ENCODE measurements at places on chromosomes 7 and 10.
A peak's percentile ranks its signal among the peaks of the same experiment; 100 is the strongest.

DNA sequence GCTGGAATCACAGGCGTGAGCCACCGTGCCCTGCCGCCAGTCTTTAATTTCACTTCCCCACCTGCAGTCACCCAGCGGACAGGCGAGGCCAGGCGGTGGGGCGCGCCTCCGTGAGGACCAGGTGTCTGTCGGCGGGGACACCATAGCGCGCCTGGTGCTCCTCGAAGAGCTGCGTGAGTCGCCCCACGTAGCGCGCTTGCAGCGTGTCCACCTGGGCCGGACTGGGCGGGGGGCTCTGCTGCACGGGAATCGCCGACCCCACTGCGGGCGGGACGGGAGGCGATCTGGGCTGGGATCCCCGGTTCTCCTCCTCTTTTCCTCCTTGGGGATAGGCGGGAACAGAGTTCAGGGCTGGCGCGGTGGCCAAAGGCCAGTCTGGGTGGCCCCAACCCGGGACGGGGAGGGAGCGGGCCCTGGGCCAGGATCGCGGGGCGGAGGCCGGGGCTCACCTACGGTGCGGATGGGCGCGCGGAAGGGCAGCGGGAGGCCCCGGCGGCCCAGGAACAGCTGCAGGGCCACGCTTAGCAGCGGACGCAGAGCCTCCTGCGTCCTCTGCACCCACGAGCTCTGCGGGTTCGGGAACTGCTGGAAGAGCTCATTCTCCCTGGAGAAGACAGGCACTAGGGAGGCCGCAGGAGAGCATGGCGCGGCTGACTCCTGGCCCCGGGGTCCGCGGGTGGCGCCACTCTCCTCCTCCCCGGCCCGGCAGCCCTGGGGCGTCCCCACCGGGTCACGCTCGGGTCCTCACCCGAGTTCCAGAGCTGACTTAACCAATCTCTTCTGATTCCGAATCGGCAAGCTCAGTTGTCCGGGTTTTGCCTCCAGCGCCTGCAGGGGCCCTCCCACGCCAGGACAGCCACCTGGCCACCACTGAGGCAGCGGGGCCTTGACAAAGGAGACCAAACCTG is 1.1 kb upstream of the MOGAT3 start:
- DNase-seq, result no peak

- DNase-seq, result no peak
Observed at GRCh38 chr10:132292287-132293200, 15.2 kb downstream of the STK32C start.

- DNase-seq, result no peak
Observed at GRCh38 chr10:131650169-131650705, 250.6 kb upstream of the PPP2R2D start.

GRCh38 chr10:88608780-88609179 is 22.2 kb downstream of the LIPJ start:
- DNase-seq, result no peak

GRCh38 chr10:129966889-129967578 is 3.0 kb upstream of the EBF3 start:
- no peak for DNase-seq

- no peak for DNase-seq
Observed at GRCh38 chr10:16493884-16494536, 27.7 kb downstream of the C1QL3 start.

GRCh38 chr10:75103881-75104686 is 7.4 kb upstream of the SAMD8 start:
- DNase-seq, result no peak

DNA sequence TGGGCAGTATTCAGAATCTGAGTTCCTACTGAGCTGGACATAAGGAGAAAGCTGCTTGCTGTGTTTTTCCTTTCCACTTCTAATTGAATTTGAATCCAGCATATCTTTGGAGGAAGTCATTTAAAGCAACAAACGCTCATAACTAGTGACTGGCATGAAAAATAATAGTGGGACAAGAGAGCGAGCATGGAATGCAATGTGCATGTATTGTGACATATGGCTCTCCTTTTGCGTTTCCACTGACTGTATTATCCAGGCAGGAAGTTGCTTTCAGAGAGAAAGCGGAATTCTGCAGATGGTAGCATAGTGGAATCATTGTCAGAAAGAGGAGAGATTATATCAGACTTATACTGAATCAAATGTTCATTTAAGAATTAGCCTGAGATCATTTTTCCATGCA is 368.6 kb downstream of the REEP3 start:
- DNase-seq, result no peak

GRCh38 chr7:42400961-42401360 is 164.0 kb upstream of the GLI3 start:
- no peak for DNase-seq

DNA sequence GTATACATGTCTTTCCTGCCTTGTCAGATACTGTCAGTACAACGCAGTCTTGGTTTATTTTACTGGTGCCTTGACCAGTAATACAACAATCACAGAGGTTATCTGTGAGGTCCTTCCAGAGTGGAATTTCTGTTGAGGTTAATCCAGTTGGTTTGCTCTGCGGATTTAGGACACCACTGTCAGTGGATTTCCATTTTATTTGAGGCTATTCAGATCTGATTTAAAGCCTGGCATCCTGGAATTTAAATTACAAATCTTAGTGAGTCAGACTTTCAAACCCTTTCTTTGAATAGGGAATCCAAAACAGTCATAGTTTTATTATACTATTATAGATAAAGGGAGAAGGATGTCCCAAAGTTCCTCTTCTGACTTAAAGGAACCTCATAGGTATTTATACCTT is 40.5 kb downstream of the ANLN start:
- DNase-seq, result no peak

DNA sequence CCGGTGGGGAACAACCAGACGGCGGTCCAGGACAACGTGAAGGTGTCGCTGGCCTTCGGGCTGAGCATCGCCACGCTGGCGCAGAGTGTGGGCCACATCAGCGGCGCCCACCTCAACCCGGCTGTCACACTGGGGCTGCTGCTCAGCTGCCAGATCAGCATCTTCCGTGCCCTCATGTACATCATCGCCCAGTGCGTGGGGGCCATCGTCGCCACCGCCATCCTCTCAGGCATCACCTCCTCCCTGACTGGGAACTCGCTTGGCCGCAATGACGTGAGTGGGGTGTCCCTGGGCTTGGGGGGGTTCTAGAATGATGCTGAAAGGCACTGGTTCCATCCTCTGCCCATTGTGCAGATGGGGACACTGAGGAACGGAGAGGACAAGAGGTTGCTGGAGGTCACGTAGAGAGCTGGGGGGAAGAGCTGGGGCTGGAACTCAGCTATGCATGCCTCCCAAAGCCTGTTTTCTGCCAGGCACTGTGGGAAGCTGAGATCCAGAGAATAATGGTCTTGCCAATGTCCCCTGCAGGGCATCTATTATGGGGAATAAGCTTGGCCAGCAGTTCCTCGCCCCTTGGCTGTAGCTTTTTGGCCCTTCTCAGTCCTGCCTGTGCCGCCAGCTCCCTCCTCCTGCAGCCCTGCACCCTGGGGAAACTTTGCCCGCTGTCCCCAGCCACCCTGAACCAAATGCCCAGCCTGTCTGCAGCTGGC is 523 bp downstream of the AQP1 start:
- DNase-seq, result no peak

GRCh38 chr7:32163141-32163806 is 93.1 kb upstream of the PDE1C start:
- no peak for DNase-seq

GRCh38 chr7:48176356-48176893 is 5.2 kb downstream of the ABCA13 start:
- no peak for DNase-seq

DNA sequence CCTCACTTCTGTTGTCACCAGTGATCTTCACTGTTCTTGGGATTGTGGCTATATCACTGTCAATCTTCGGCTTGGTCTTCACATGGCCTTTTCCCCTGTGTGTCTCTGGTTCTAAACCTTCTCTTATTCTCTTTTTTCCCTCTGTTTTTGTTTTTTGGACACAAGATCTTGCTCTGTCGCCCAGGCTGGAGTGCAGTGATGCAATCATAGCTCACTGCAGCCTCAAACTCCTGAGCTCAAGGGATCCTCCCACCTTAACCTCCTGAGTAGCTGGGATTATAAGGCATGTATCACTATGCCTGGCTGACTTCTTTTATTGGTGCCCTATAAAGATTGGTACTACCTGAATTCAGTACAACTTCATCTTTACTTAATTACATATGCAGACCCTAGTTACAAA is 143.4 kb upstream of the EFCAB10 start:
- DNase-seq, result no peak

GRCh38 chr10:19421674-19422073 is 373.1 kb downstream of the MALRD1 start:
- DNase-seq, result no peak

- DNase-seq, result no peak
Observed at GRCh38 chr7:75732764-75733630, 5.7 kb downstream of the HIP1 start.

GRCh38 chr7:132504852-132505251 is 71.4 kb downstream of the PLXNA4 start:
- no peak for DNase-seq

DNA sequence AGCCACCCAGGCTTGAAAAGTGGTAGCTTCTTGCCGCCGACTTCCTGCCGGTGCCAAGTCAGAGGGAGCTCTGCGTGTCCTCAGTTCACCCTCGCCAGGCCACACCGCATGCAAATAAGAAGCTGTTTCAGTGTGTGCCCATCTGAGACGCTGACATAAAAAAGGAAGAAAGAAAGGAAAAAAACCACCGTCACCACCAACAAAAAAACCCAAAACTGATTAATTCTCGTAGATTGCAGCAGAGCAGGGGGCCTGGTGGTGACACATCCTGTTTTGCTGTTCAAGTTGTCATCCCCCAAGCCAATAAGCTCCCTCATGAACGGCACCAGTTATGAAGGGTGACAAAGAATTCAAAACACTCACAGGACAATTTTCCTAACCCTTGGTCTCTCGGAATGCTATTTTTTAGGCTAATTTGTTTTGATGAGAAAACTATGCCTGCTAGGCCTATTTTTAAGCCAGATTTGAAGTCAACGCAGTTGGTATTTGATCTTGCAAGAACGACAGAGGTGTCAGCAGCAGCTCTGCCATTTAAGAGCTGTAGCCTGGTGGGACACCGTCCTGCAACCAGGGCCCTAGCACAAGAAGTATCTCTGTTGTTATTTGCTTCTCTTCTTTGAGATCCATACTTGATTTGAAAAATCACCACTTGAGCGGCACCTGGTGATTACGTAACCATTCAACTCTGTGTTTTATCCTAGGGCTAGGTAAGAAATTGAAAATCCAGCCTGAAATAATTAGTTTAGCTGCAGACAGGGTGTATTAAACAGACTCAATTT is 145.6 kb downstream of the PFKFB3 start:
- peak; percentile 58 for DNase-seq

DNA sequence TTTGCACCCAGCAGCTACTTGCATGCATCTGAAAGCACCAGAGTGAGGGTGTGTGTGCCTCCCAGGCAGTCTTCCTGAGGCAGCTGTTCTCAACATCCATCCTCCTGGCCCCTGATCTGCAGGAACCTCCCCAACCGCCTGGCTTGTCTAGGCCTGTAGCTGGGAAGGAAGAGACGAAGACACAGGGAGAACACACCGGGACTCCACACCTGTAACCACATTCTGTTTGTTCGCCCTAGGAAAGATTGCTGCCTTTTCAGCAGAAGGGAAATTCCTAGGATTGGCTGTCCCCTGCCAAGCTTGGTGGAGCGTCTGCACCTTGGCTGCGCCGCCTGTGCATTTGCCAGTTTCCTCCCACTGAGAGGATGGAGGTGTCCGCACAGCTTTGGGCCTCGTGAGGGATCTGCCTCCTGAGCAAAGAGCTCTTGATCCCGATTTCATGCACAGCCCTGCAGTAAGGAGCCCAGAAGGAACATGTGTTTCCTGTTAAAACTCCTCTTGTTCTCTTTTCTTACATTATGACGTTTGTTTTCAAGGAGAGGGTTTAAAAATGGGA is 154.6 kb downstream of the TPST1 start:
- no peak for DNase-seq

DNA sequence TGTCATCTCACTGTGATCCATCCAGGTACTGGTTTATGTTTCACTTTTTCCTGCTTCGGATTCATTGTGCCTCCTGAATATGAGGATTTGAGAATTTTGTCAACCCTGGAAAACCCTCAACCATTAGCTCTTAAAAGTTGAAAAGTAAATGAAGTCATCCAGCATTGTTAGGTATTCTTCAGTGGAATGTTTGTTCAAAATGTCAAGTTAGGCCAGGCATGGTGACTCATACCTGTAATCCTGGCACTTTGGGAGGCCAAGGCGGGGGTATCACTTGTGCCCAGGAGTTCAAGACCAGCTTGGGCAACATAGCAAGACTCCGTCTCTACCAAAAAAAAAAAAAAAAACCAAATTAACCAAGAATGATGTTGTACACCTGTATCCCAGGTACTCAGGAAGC is 222.1 kb downstream of the NSUN6 start:
- DNase-seq, result no peak

DNA sequence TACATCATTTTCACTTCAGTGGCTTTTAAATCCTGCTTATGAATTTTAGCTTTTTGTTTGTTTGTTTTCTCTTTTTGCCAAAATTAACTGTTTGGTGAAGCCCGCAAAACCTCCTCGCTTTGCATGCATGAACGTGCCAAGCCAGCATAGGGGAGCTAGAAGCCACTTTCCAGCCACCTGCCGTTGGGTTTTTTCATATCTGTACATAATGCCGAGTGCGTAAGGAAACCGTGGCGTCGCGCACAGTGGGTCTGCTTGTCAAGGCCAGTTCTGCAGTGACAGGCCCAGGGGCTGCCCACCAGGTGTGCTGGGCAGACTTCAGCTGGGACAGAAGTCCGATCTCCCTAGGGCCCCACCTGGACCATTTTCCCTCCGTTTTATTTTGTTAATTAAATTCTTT is 41.1 kb downstream of the WIPI2 start:
- DNase-seq, result no peak

- DNase-seq, result no peak
Observed at GRCh38 chr7:151711906-151712809, 164.8 kb downstream of the PRKAG2 start.

DNA sequence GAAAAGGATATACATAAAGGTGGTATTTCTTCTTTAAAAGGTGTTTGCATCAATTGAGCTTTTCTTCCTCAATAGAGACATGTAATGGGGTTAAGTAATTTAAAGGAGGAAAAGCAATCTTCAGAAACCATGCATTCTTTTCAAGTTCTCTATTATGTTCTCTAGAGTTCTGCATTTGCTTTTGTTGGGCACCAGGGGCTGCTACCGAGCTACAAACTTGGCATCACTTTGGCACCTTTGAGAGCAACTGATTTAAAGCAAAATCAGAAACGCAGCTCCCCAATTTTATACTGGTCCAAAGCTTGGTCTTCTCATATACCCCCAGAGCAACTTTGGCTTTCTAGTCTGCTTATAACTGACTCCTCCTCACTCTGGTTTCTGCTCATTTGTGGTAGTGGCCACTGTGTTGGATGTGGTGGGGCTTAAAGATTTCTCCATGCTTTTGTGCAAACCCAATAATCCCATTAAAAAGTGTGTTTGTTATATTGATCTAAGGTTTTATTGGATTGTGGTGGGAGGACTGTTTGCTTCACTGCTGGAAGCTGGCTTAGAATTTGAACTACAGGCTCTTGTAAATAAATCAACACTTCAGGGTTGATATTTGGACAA is 712.1 kb downstream of the PHTF2 start:
- no peak for DNase-seq

- DNase-seq, result no peak
Observed at GRCh38 chr7:91185771-91186170, 78.5 kb upstream of the FZD1 start.

Data from stimulated activated CD8-positive, alpha-beta memory T cell treated with anti-CD3 and anti-CD28 coated beads, Interleukin-15, amount 100 ng/mL, for 4 hours (primary cell).